ENCODE measurements at places on chromosomes 2 and 18.

DNA sequence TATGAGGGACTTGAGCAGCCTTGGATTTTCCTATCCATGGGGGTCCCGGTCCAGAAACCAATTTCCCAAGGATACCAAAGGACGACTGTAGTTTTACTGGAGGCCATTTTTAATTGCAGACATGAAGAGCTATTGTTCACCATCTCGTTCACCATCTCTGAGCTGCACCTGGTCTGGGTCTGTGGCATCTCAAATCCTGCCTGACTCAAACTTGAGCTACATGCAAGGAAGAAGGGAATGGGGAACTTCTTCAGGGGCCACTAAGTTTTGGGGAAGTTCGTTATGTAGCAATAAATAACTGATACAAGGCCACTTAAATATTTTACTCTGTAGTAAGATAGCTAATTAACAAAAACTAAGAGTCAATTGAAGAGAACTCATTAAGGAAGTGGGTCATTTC is 2.1 kb upstream of the SMCHD1 start:
- no peak for DNase-seq

- no peak for DNase-seq
These were observed 46.2 kb downstream of the INHBB start for GRCh38 chr2:120391911-120392665.

- no peak for DNase-seq
These were observed 126.6 kb downstream of the SH3RF3 start for GRCh38 chr2:109255654-109256053.

GRCh38 chr2:106859498-106859897 is 26.5 kb downstream of the ST6GAL2 start:
- no peak for DNase-seq

DNA sequence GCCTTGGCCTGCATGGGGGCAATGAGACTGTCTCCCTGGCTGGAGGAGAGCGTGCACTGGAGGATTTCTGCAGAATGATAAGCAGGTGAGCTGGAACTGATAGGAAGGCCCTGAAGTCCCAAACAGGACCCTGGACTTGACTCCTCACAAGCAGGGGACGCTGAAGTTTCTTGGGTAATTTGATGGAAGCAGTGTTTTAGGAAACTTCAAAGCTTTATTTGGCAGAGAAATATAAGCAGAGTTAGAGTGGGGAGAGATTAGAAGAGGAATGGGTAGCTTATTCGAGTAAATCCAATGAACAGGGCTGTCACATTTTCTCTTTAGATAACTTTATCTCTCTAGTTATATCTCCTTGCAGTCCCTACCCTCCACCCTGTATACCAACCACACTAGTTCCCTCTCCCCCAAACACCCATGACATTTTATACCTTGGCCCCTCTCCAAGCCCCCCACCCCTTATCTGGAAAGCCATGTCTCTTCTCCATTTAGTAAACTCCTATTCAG is 73.6 kb upstream of the IGFBP5 start:
- DNase-seq = no peak

- DNase-seq = no peak
These were observed 48.7 kb downstream of the INPP5D start for GRCh38 chr2:233108611-233109490.

DNA sequence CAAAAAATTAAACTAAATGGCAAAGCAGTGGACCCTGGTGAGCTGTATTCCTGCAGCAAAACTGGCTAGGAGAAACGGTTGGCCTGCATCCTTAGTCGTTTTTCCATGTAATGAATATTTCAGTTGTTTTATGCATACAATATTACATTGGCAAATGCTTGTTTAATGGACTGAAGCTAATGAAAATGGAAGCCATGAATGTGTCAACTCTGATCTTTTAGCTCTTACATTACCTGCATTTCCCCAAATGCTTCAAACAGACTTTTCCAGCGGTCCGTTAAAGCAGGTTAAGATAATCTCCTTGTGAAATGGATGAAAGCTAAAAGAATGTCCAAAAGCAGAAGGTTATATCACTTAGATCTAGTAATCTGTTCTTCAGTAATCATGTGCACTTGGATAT is 686.3 kb upstream of the SETBP1 start:
- DNase-seq = no peak

DNA sequence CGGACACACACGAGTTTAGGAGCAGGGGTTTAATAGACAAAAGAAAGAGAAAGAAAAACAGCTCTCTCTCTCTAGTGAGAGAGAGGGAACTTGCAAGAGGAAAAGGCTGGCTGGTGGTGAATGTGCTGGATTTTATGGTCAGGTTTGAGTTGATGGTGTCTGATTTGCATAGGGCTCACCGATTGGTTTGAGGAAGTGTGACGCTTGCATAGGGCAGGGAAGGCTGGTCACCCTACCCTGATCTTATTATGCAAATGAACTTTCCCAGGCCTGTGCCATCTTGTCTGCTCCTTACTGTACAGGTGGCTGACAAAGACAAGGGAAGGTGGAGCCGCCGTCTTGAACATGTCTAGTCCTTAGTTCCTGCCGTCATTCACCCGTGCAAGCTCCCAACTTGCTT is 408.9 kb downstream of the RIT2 start:
- DNase-seq = no peak

- DNase-seq = no peak
These were observed 285.4 kb downstream of the LPIN1 start for GRCh38 chr2:12031866-12032265.

DNA sequence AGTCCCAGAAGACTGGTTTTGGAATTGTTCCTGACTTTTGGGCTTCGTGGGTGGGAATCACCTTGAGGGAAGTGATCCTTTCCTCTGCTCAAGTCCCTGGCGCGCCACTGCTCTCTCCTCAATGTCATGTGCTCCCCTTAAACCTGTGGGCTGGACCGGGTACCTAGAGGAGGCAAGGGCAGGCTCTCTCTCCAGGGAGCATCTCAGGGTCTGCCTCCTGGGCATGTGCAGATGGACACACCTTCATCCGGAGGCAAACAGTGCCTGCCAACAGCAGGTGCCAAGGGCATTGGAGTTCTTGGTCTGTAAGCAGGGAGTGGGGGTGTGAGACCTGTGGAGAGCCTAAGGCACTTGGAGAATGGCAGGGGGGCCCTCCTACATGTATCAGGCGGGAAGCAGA is 142.6 kb downstream of the INHBB start:
- DNase-seq = no peak

DNA sequence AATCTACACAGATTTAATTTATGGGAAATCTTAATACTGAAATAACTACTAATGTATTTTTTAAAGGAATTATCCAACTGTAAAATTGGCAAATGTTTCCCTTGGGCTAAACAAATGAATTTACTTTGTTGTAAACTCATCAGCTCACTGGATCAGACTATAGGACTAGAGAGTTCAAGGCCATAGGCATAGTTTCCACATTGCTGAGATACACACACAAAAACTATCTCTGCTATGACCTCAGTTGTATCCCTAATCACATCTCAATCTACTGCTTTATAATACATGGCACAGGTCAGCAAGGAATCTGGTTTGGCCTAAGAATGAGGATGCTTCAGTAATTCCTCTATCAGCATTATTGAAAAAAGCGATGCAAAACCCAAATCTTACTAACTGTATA is 101.1 kb upstream of the SLC39A10 start:
- DNase-seq = no peak
